ENCODE measurements at places on chromosomes 4 and X.
A peak's percentile ranks its signal among the peaks of the same experiment; 100 is the strongest.

DNA sequence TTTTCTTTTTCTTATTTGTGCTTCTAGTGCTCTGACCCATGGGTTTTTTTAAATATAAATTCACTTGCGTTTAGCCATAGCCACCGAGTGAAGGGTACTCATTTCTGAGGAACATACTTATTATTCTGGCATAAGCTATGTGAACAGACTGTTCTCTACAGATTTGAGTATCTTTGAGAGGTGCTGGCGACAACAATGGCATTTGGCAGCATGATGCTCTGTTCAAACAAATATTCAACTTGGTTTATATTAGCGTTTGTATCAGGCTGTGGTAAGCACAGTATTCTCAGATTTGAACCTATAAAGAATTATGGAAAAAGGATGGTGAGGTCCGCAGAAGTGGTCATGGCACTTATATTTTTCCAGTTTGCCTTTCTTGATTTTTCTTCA, 108.7 kb upstream of the LIMCH1 start:
- DNase-seq: no peak

- DNase-seq: no peak
Measured at GRCh38 chr4:29966386-29966785, 753.8 kb upstream of the PCDH7 start.

DNA sequence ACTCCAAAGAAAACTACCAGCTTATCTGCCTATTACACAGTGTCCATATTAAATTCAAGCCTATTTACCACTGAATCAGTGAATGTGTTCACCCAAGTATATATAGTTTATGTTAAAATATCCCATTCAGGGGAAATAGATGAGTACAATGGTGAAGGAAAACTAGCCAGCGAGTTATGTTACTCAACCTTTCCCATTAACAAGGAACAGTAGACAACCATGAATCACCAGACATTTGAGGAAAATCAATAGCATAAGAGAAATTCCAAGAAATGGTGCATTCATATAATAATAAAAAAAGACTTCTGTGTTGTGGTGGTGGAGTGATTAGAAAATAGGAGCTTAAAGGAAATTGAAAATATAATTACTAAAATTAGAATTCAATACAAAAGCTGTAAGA, 21.3 kb downstream of the IQCM start:
- DNase-seq: no peak

GRCh38 chr4:68451246-68452211, 4.3 kb downstream of the TMPRSS11E start:
- peak; percentile 78 for DNase-seq

DNA sequence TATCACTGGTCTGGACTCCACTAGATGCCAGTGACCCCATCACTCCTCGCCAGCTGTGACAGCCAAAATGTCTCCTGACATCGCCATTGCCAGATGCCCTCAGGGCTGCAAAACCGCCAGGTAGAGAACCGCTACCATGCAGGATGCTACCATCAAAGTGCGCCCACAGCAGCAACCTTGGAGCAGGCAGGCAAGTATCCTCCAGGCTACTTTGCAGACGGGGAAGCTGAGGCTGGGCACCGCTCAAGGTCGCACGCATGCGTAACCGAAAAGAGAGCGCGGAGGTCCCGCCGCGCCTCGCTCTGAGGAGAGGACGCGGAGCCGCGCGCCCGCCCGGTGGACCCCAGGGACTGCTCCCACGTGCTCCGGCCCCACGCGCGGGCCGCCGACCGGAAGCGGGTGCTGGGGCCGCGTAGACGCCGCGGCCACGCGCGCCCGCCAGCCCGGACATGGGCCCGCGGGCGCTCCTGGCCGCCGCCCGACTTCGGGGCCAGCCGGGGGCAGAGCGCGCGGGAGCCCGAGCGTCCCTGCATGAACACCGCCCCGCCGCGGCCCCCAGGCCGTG, at the start of gene STS:
STS (plus strand) TSS at position 300 of the 565 bp plus-strand sequence. CDS start 105,488 bp downstream, outside the sequence.
- DNase-seq: peak; percentile 29

GRCh38 chrX:44621078-44621477, 78.4 kb upstream of the FUNDC1 start:
- DNase-seq: no peak

GRCh38 chrX:129748305-129748704, 9.5 kb downstream of the XPNPEP2 start:
- no peak for DNase-seq

Measured in GM23338 (cell line).